Jurkat, Clone E6-1 (cell line): ENCODE measurements at places on chromosomes 7 and 10.
A peak's percentile ranks its signal among the peaks of the same experiment; 100 is the strongest.

- DNase-seq: no peak
Measured at GRCh38 chr10:68155615-68156210, 46.4 kb downstream of the MYPN start.

DNA sequence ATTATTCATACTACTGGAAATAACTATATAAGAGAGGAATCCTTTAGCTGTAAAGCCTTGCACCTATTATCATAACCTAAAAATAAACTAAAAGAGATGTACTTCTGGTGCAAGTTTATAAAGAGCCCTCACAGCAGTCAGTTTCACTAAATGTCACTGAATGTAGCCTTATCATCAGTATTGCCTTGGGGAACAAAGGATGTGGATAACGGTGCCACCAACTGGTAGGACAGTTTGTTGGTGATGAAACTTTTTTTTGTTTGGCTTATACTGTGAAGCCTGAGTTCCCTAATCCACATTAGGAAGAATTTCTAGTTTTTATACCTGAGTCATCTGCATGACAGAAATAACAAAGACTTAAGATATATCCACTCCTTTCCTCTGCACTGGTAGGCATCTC lies 117.9 kb upstream of the COL1A2 start:
- peak; percentile 11 for DNase-seq

- peak; percentile 71 for DNase-seq
Measured at GRCh38 chr10:117429643-117430265, 54.5 kb upstream of the PDZD8 start.

- no peak for DNase-seq
Measured at GRCh38 chr7:65924193-65924592, 51.3 kb downstream of the VKORC1L1 start.

GRCh38 chr10:59631882-59632807 lies 77.5 kb downstream of the SLC16A9 start:
- no peak for DNase-seq

DNA sequence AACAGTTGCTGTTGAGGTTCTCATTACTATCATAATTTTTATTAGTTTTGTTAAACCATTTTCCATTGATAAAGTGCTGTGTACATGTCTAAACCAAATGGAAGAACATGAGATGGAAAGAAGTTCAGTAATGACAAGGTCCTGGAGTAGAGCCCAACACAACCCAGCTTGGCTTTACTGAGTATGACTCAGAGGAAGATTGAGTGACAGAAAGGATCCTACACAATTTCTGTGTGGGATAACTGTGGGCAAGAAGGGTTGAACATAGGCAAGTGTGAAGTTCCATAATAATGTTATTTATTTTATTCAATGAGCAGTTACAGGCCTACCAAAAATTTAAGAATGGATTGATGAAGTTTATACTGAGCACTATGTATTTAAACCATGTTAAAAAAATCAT lies 15.9 kb downstream of the PRKG1 start:
- no peak for DNase-seq

DNA sequence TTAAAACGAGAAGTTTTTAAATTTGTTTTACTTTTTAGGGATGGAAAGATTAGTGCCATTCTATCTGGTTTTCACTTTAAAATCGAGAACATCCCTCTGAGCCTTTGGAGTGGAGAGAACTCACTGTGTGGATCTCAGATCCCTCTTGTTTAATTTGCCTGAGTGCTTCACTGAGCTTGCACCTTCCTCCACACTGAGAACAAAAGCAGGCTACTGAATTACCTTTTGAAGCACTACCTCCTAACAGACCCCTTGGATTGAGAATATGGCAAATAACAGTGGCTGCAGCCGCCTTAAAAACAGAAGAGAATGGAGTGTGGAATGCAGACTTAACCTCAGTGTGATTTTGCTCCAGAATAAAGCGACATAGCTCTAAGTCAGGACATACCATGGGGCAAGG lies 204.7 kb downstream of the CNTNAP2 start:
- DNase-seq: no peak

- DNase-seq: no peak
Measured at GRCh38 chr7:78073609-78074382, 275.2 kb downstream of the PHTF2 start.
